Esophagus squamous epithelium (tissue), 5 donors: ENCODE measurements at places on chromosomes 5 and 9.

DNA sequence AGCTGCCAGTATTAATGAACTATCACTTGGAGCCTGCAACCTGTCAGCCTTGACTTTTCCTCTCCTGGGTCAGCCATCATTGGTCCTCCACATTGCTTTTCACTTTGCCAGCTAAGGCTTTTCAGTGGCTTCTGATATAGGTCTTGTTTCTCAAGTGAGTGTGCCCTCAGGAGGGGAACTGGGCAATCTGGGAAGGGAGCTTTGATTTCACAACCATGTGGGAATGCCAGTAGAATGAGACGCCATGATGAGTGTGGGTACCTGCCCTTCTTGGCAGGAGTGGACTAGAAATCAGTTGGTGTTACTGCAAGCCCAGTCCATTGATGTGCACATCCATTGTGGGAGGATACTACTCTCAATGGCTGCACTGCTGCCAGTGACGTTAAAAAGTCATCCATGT lies 54.1 kb downstream of the SH3GL2 start:
- DNase-seq: no peak

- DNase-seq: no peak
Measured at GRCh38 chr5:139895647-139896046, 100.0 kb downstream of the PSD2 start.

DNA sequence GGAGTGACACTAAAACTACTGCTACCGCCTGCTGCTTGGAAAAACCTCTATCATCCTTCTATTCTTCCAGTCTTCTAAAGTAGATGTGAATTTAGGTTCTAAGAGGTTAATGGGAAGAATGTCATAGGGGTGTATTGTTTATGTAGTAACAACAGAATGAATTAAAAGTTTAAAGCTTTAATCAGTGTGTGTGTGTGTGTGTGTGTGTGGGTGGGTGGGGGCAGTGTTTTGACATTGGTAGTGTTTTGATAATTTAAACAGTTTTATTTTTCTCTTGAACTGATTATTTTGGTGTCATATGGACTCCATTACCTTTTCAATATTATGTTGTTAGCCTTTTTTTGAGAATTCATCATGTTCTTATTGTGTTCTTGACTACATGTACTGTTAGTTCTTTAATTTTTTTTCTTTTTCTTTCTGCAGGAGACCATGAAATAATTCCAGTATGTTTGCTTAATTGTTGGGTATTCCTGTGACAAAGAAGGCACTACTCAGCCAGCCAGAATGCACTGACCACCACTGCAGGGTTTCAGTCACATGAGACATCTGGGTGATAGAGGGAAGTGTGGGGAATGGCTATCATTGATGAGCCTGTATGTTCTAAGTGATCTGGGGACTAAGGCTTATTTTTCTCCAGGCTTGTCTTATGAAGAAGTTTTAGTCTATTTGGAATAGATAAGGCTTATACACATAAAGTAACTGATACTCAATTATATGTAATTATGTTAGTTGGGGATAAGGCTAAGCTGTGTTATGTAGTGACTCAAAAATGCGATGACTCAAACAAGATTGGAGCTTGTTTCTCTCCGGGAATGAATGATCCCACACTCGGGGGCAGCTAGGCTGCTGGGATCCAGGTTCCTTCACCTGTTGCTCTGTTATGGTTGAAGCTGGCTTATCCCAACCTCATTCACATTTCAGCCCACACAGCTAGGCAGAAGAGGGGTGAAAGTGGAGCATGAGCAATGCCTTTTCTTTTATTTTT lies 50.2 kb upstream of the ACTBL2 start:
- no peak for DNase-seq

DNA sequence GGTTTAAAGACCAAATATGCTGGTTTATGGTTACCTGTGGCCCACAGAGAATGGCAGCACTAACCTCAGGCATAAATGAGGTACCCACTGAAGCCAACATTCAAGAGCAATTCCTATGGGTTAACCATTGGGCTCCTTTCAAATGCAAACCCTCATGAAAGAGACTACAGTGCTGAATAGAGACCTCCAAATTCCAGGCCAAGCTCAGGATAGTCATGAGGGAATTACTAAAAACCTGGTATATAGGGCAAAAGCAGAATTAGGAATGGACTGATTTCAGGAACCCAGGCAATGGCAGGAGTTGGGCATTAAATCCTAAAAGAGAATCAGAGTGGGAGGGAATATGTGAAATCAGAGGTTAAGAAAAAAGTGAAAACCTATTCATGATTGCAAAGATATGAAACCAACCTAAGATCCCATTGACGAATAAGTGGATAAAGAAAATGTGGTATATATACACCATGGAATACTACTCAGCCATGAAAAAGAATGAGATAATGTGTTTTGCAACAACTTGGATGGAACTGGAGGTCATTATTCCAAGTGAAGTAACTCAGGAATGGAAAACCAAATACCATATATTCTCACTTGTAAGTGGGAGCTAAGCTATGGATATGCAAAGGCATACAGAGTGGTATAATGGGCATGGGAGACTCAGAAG lies 51.6 kb downstream of the PDCD1LG2 start:
- DNase-seq: no peak

DNA sequence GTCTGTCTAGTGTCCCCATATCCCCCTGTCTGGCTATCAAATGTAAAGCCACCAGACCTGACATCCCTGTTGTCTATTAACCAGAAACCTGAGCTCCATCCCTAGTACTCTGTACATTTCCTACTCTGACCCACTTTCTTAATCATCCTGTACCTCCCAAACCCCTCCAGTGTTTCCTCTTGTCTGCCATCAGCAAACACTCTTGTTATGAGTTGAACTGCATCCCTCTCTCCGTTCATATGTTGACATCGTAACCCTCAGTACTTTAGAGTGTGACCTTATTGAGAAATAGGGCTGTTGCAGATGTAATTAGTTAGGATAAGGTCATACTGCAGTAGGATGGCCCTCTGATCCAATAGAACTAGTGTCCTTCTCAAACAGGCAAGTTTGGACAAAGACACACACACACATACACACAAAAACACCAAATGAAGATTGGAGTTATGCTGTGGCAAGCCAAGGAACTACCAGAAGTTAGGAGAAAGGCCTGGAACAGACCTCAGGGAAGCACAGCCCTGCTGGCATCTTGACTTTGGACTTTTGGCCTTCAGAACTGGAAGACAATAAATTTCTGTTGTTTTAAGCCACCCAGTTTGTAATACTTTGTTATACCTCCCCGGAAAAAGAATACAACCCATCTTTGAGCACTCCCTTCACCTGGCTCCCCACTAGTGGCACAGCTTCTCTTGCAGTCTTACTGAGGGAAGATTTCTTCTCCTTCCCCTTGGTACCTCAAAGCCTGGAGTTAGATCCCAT lies 180.0 kb upstream of the PTGER4 start:
- no peak for DNase-seq

GRCh38 chr9:20466328-20467008 lies 155.8 kb downstream of the MLLT3 start:
- no peak for DNase-seq

GRCh38 chr5:27876071-27876470 lies 837.7 kb upstream of the CDH9 start:
- no peak for DNase-seq

- no peak for DNase-seq
Measured at GRCh38 chr5:143976055-143976454, 164.1 kb downstream of the HMHB1 start.

GRCh38 chr9:34982361-34982760 lies 7.2 kb upstream of the DNAJB5 start:
- DNase-seq: no peak

- DNase-seq: no peak
Measured at GRCh38 chr9:98808411-98808815, 943 bp downstream of the GALNT12 start.

DNA sequence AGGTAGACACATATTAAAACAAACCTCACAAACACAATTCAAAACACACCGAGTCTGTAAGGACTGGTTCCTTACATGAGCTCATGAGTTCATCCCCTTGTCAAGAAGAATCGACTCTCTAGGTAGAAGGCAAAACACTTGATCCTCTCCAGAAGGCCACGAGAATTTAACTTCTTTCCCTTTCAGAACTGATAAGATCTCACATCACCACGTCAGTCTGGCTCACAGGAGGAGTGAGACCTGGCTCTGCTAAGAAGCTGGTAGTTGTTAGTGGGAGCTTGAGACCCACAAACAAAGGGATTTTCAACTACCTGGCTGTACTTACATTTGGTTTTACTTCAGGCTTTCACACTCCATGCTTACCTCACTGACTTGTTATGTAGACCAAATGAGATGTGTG lies 459.2 kb downstream of the ARHGEF28 start:
- no peak for DNase-seq

GRCh38 chr9:17018540-17019196 lies 116.2 kb upstream of the CNTLN start:
- no peak for DNase-seq

DNA sequence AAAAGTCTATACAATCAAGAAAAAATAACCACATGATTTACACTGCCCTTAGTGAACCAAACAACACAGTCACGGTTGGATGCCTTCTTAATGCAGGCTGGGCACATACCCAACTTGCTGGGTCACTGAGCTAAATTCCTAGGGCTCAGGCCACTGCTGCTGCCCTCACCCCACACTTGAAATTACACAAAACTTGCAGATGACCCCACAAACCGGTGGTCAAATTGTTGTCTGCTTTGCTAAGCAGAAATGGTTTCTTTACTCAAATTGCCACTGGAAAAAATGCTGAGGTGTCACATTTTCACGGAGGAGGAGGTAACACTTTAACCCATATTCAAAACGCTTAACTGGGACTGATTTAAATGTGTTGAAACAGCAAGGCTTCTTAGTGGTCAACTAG lies 62.4 kb downstream of the HMHB1 start:
- no peak for DNase-seq

DNA sequence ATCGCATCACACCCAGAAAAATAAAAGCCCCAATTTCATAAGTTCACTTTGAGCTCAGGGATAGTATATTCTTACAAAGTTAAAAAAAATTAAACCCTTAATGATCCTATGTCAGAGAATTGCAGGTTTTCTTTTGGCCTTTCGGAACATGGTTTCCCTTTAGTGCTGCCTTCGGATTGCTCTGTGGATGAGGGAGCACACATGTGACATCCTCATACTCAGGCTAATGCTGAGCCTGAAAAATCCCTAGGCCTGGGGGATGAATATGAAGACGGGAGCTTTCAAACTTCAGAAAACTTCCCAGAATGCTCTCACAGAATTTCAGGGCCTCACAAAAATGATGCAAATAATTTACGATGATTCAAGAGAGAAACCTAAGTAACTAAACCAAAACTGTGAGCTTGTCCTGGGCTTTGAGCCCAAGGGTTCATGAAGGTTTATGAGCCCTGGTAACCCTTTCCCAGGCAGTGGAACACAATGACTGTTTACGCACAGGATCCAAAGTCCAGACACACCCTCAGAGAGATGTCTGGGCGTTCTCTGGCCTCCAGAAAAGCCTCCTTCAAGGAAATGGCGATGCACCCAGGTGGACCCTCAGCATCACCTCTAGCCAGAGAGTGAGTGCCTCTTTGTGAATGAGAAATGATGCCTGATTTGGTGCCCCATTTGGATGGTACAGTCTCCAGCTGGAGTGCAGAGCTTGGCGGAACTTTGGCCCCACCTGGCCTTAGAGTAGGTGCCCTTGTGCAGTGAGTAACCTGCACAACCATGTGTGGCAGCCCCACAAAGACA lies 145.4 kb downstream of the ENTREP1 start:
- DNase-seq: no peak

DNA sequence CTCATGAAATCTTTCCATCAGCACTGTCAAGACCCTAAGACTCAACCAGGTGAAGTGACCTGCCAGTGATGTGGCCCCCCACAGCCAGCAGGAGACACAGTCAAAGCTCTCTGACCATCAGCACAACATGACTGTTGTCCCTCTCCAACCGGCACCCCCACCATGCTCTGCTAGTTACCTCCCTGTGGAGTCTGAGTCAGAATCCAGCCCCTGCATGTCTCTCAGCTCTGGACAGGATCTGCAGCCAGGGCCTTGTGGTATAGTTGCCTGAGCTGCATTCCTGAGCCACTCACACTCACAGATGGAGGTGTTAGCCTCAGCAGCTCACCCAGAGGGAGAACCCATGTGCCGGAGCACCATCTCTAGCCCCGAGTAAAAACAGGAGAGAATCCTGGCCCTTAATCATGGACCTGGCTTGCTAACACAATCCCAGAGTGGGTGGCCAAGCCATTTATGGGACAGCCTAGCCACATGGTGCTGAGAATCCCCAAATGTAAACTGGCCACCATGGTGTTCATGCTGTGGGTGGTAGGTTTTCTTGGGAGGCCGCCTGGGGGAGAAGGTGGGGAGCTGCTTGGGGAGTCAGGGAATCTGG lies 237.8 kb downstream of the PAPPA start:
- no peak for DNase-seq
